ENCODE measurements at places on chromosomes 1 and 21.

- H3K4me3 ChIP-seq = no peak overlapping the region
- H3K27ac ChIP-seq = no peak overlapping the region
- no peaks in the 10 kb centered on the region for H3K4me1 ChIP-seq
- no peaks in the 10 kb centered on the region for H3K36me3 ChIP-seq
- H3K27me3 ChIP-seq = no peaks in the 10 kb centered on the region
Observed at GRCh38 chr1:225113265-225113664, 183.8 kb downstream of the DNAH14 start.

GRCh38 chr1:161013488-161014230 lies 7.3 kb downstream of the F11R start:
- peak; percentile 48 for DNase-seq
- no peak overlapping the region for H3K4me3 ChIP-seq
- H3K27me3 ChIP-seq = no peaks in the 10 kb centered on the region

GRCh38 chr1:39585933-39586332 lies 9.3 kb upstream of the PABPC4 start:
- H3K36me3 ChIP-seq = no peaks in the 10 kb centered on the region
- H3K27ac ChIP-seq = no peak overlapping the region
- no peaks in the 10 kb centered on the region for H3K4me1 ChIP-seq
- no peak for DNase-seq
- H3K4me3 ChIP-seq = no peak overlapping the region
- H3K27me3 ChIP-seq = peaks cover 3% of the 10 kb centered on the region

DNA sequence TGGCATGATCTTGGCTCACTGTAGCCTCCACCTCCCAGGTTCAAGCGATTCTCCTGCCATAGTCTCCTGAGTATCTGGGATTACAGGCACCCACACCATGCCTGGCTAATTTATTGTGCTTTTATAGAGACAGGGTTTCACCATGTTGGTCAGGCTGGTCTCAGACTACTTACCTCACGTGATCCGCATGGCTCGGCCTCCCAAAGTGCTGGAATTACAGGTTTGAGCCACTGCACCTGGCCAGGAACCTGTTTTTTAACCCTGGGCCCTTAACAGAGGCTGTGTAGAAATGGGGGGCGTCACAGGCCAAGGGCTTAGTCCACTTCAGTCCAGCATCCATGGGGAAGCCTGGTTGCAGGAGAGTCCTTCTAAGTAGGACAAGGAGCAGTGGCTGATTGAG lies 9.3 kb downstream of the FBLIM1 start:
- H3K27ac ChIP-seq = no peak overlapping the region
- H3K4me1 ChIP-seq = peaks cover 29% of the 10 kb centered on the region
- no peak for DNase-seq
- H3K36me3 ChIP-seq = peaks cover 52% of the 10 kb centered on the region

- H3K27me3 ChIP-seq = peaks cover 3% of the 10 kb centered on the region
- H3K36me3 ChIP-seq = no peaks in the 10 kb centered on the region
- peaks cover 9% of the 10 kb centered on the region for H3K4me1 ChIP-seq
- DNase-seq = no peak
Observed at GRCh38 chr21:45740491-45741357, 97.2 kb downstream of the PCBP3 start.

GRCh38 chr1:40742363-40743061 lies 41.1 kb upstream of the KCNQ4 start:
- peaks cover 22% of the 10 kb centered on the region for H3K36me3 ChIP-seq
- no peak overlapping the region for H3K27ac ChIP-seq
- no peak overlapping the region for H3K4me3 ChIP-seq

GRCh38 chr1:68270951-68271350 lies 38.6 kb upstream of the WLS start:
- H3K4me1 ChIP-seq = peaks cover 5% of the 10 kb centered on the region
- no peaks in the 10 kb centered on the region for H3K36me3 ChIP-seq
- no peak overlapping the region for H3K27ac ChIP-seq
- H3K4me3 ChIP-seq = no peak overlapping the region
- H3K27me3 ChIP-seq = no peaks in the 10 kb centered on the region

DNA sequence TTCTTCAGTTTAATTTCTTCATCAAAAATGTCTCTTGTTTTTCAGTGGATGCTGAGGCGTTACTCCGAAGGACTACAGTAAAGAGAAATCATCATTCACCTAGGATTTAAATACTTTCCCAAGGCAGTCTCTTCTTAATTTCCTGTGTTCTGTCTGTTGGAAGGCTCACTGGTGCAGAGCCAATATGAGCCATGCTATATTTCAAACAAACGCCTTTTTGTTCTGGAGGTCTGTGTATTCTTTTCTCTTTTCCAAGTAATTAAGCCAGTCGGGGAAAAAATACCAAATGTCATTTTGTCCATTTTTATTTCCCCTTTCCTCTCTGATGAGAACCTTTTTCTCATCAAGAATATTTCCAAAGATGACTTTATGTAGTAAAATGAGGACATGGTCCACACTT lies 206.5 kb downstream of the RWDD3 start:
- no peak overlapping the region for H3K4me3 ChIP-seq
- no peak for DNase-seq
- no peaks in the 10 kb centered on the region for H3K36me3 ChIP-seq
- H3K4me1 ChIP-seq = no peaks in the 10 kb centered on the region

DNA sequence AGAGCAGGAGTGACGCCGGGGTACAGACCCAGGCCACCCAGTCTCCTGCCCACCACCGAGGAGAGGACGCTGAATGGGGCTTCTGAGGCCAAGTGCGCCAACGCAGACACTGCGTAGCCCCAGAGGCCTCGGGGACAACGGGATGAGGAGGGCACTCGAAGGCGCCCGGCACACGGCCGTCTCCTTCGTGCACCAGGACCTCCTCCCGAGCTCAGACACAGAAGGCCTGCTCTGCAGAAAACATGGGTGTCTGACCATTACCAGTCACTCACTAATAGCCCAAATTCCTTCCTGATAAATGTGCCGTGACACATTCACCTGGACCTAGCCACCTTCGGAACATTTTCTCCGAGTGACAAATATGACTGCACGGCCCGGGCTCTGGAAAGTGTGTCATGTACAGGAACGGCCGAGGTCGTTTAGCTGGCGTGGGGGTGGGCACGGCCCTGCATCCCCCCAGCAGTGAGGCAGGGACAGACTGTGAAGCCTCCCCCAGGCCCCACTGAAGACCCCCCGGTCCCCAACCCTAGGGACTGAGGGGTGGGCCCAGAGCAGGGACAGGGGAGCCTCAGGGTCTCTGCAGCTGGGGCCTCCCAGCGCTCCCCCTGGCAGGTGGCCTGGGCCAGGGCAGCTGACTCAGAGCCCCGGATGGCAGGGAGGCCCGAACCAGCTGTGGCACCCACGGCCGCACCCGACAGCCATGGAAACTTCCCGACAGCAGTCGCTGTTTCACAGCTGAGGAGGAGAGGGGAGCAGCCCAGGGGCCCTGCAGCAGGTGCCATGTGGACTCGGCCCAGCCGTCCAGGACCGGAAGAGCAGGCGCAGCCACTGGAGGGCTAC lies 16.7 kb upstream of the COL6A2 start:
- H3K4me1 ChIP-seq = no peaks in the 10 kb centered on the region
- peaks cover 34% of the 10 kb centered on the region for H3K27me3 ChIP-seq
- no peak for DNase-seq

DNA sequence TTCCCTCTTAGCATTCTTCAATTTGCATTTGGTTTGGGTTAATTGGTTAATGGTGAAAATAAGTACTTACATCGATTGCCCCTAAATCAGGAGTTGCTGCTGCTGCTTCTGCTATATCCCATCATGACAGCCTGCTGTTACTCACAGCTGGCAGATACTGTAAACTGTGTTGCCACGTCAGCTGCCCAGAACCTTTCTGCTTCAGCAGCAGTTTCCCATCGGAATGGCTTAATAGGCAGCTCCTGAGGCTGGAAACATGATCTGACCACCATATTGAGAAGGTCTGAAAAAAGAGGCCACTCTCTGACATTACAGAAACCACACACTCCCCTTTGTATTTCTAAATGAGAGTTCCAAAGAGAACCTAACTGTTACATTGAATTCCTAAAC lies 14.3 kb upstream of the SEC16B start:
- H3K4me3 ChIP-seq = peak overlapping the region; percentile 9
- H3K27ac ChIP-seq = peak overlapping the region; percentile 4
- peaks cover 16% of the 10 kb centered on the region for H3K4me1 ChIP-seq
- no peaks in the 10 kb centered on the region for H3K27me3 ChIP-seq

GRCh38 chr1:61606448-61607312 lies 118.3 kb downstream of the TM2D1 start:
- H3K27ac ChIP-seq = peak overlapping the region; percentile 99
- H3K27me3 ChIP-seq = no peaks in the 10 kb centered on the region
- peaks cover 44% of the 10 kb centered on the region for H3K4me1 ChIP-seq
- no peaks in the 10 kb centered on the region for H3K36me3 ChIP-seq

DNA sequence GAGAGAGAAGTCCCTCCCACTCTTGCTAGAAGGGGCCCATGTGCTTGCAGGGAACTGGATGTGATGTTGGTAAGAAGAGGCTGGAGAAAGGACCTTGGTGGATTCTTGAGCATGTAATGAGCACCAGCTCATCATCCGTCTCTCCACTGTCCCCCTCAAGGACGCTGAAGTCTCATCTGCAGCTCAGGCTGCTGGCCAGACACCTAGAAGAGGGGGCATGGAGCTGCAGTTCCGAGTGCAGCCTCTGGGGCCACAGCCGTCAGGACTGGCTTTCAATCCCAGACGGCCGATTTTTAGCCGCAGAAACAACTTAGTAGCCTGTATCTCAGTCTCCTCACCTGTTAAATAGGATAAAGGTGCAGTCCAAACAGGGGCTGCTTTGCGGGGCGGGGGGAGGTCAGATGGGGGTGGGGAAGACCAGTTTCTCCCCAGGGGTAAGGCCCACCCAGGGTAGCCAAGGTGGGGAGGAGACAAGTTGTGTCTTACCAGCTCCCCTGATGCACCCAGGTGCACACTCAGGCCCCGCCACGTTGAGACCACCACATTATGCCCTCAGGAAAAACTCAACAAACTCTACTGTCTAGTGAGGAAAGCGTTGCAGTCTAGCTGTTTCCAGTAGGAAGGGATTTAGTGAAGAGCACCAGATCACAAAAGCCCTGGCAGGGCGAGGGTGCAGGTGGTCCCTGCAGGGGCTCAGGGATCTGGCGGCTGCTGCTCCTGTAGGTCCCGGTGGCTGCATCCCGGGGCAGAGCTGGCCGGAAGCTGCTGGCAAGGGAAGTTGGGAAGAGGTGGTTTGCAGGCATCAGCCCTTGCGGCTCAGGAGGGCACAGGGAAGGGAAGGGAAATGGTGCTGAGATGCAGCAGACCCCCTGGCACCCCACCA lies 29.5 kb downstream of the LDLRAP1 start:
- H3K27ac ChIP-seq = no peak overlapping the region
- H3K4me1 ChIP-seq = peaks cover 26% of the 10 kb centered on the region
- H3K4me3 ChIP-seq = no peak overlapping the region

- peaks cover 5% of the 10 kb centered on the region for H3K36me3 ChIP-seq
- DNase-seq = no peak
- no peak overlapping the region for H3K27ac ChIP-seq
- peaks cover 12% of the 10 kb centered on the region for H3K4me1 ChIP-seq
- no peaks in the 10 kb centered on the region for H3K27me3 ChIP-seq
Observed at GRCh38 chr1:208127792-208128529, 116.2 kb downstream of the PLXNA2 start.

DNA sequence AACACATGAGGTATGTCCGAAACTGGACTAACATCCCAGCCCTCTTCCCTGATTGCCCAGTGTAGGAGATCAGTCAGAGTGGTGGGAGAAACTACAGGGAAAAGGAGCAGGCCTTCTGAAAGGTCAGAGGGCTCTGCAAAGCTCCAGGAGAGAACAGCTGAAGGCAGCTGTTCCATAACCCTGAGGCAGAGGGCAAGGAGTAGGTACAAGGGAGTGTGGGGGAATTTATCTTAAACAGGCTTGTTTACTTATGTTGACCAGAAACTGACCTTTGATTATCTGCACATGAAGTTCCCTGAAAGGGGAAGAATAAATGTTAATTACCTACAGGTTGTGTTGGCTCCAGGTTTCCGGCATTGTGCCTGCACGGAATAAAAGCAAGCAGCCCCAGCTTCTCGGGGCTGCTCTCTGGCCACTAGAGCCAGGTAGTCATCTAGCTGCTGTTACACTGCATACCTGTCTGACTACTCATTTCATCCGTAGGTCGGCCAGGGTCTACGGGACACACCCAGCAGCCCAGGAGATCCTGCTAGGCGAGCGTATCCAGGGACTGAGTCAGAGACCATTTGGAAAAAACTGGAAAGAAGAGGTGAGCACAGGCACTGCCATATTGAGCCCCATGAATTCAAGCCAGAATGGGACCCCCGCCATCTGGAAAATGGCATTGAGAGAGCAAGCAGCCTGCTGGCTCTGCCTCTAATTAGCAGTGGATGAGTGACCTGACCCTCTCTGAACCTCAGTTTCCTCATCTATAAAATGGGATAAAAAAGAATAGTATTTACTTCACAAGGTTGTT lies 14.9 kb upstream of the PAQR7 start:
- H3K4me1 ChIP-seq = peaks cover 51% of the 10 kb centered on the region
- H3K27me3 ChIP-seq = no peaks in the 10 kb centered on the region
- H3K36me3 ChIP-seq = no peaks in the 10 kb centered on the region

- no peaks in the 10 kb centered on the region for H3K4me1 ChIP-seq
- no peak overlapping the region for H3K4me3 ChIP-seq
- peaks cover 4% of the 10 kb centered on the region for H3K36me3 ChIP-seq
- DNase-seq = no peak
- no peaks in the 10 kb centered on the region for H3K27me3 ChIP-seq
Observed at GRCh38 chr1:235424092-235424491, 56.9 kb downstream of the TBCE start.

DNA sequence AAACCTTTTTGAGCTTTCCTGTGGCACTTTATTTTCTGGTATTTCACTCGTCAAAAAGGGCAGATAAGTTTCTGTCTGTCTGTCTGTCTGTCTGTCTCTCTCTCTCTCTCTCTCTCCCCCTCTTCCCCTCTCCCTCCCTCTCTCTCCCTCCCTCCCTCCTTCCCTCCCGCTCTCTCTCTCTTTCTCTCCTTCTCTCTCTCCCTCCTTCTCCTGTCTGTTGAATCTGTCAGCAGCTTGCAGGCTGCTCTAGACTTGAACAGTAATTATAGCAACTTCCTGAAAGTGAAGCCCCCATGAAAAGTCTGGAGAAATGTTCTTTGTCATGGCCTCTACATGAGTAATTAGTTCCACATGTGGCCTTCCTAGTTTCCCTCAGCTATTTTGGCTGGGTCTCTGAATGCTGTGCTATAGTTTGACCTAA lies 275.2 kb upstream of the C1orf105 start:
- H3K27me3 ChIP-seq = no peaks in the 10 kb centered on the region
- DNase-seq = no peak
- H3K36me3 ChIP-seq = no peaks in the 10 kb centered on the region
- H3K4me3 ChIP-seq = no peak overlapping the region
- no peak overlapping the region for H3K27ac ChIP-seq
